ENCODE measurements at places on chromosomes 6 and 20.

- no peak for DNase-seq
Observed at GRCh38 chr6:15264902-15265761, 19.3 kb downstream of the JARID2 start.

DNA sequence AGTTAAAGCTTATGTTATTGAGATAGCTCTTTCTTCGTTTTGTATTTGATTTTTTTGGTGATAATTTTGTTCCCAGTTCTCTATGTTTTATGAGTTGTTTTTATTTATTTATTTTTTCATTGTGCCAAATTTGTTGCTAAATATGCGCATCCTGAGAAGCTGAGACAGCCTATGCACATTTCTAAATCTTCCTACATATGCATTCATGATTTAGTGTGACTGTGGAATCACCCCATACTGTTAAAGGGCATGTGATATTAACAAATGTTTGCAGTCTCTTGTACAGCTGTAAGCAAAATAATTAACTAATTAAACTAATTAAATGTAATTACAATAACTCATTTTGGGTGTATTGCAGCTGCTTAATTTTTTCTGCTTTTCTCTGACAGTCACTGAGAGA, 10.4 kb downstream of the TFAP2B start:
- no peak for DNase-seq

DNA sequence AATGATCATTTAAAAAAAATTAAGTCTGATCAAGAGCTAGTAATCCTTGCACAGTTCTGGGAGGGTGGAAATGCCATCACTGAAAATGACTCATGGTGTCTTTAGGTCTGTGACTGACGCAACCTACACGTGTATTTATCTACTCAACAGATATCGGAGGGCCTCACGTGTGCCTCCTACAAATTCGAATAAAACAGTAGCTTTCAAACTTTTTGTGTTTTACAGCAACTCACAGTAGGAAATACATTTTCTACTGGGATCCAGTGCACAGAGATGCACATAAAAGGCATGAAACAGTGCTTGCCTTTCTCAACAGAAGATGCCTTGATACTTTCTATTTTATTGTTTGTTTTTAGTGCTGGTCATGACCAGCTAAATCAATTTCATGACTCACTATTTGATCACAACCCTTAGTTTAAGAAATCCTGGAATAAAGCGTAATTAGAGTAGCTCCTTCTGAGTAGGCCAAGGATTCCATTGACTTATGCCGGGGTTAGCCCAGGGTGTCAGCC, 210.0 kb upstream of the SNX9 start:
- DNase-seq = no peak

- DNase-seq = no peak
Observed at GRCh38 chr6:164291224-164291623, 876.7 kb downstream of the QKI start.

DNA sequence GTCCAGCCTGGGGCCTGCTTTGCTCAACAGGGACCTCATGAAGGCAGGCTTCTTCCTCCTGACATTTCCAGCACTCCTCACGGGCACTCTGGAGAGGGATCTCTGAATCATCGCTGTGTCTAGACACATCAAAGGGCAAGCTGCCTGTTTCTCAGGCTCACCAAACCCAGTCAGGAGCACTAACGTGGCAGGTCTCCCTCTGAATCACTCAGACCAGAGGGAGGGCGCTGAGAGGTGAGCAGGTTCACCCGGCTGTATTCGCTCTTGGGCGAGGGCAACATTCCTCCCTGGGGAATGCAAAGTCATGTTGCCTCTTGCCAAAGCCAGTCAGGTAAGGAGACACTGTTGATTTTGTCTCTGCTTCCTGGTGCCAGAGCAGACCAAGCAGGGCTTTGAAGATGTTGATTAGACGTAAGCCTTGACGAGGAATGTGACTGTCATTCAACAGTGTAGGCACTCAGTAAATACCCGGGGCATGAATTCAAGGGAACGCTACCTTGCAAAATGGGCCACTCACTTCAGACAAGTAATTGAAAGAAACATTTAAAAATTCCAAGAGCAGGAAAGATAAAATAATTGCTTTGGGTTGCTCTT, 50.1 kb downstream of the CYP24A1 start:
- no peak for DNase-seq

DNA sequence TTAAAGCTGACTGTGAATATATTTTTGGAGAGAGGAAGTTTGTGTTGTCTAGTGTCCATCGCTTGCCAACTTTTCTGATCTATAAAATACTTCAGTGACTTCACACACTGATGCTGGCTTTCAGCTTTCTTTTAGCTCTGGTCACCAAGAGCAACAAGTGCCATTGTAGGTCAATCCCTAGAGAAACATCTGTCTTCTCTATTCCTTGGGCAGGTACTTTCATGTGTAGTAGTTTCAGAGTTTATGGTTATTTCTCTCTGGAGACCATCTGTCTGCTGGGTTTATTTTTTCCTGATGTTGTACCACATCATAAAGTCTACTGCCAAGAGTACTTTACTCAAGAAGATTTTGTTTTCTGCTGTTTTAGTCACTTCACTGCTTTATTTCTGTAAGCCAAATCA, 249.9 kb downstream of the KHDC1L start:
- no peak for DNase-seq

GRCh38 chr20:58629215-58629580, 21.9 kb upstream of the STX16 start:
- no peak for DNase-seq

- DNase-seq = no peak
Observed at GRCh38 chr20:17868151-17868550, 100.4 kb downstream of the SNX5 start.

DNA sequence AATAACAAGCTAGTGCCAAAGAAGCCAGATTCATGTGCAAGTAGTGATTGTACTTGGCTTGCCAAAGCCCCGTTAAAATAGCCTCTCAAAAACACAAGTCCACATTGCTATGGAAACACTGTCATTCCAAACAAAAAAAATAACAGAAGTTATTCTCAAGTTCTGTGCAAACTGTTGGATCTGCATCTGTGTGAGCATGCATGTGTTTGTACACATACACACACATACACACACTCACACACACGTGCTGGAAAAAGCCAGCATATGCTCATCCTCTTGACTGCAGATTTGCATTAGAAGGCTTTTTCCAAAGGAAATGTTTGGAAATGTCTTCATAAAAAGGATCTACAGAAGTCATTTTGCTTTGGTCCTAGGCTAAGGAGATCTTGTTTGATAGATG, 13.4 kb upstream of the CBLN4 start:
- DNase-seq = no peak

DNA sequence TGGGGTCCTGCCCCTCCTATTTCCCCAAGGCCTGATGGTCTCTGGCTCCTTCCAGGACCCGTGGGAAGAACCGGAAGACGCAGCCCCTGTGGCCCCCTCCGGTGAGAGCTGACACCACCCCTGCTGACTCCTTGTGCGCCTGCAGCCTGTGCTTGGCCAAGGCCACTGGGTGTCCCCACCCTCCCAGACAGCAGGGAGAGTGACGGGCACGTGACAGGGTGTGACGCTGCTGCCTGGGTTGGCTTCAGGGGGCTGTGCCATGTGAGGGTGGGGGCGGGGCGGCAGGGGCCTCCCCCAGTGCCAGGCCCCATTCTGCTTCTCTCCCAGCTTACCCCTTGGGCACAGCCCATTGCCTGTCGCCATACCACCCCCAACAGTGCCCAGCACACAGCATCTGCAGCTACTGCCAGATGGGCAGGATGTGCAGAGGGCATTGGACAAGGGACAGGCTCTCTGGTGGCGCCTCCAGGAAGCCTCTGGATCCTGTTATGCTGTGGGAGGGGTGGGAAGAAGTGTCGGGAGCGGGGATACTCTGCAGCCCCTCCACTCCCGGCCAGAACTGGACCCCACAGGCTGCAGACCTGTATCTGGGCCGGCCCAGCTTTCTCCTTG, 2.9 kb downstream of the BIRC7 start:
- no peak for DNase-seq

DNA sequence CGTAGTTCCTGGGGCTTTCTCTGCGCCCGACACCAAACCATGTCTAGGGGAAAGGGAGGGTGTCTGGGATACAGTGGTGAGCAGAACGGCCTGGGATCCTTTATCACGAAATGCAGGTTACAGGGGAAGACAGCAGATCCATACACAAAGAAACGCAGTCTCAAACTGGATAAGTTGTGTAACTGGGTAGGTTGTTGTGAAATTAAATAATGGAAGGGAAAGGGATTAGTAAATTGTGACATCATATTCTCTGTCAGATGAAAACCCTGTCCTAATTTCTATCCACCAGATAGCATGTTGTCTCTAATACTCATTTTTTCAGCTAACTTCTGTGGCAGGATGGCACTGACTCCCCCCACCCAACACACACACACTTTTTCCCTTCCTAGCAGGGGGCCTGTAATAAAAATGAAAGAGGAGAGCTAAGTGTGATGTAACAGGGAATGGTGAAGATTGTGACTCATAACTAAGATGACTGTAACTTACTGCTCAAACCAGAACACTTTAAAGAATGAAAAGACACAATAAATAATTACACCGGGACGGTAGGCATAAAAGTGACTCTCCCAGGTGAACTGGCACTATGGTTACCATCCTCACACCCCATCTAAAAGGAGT, 769 bp upstream of the TRPC4AP start:
- peak; percentile 49 for DNase-seq

- no peak for DNase-seq
Observed at GRCh38 chr6:903761-904160, 210.8 kb upstream of the EXOC2 start.

GRCh38 chr6:91691449-91691848, 1104.6 kb upstream of the MAP3K7 start:
- DNase-seq = no peak

- DNase-seq = no peak
Observed at GRCh38 chr20:13671916-13672378, 33.2 kb upstream of the TASP1 start.

DNA sequence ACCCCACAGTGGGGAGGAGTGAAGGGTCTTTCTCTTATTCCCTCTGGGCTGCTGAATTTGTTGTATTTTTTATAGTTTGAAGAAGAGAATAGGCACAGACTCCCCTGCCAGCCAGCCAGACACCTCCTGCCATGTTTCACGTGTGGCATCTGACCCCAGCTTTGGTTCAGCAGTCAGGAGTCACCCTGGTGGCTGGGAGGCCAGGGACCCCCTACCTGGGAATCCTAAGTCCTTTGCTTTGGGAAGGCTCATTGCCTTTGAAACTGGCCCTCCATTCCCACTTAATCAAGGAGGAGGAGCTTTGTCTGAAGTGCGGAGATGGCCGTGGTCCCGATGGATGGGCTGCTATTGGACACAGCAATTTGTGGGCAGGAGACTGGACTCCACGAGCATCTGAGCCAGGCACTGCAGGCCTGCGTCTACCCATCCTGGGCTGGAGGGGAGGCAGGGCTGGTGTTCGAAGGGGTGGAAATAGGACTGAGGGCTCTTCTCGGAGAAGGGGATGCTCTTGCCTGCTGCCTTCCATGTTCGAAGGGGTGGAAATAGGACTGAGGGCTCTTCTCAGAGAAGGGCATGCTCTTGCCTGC, 196.1 kb downstream of the DLL1 start:
- DNase-seq = no peak

GRCh38 chr20:61968036-61968810, 97.5 kb downstream of the TAF4 start:
- no peak for DNase-seq

DNA sequence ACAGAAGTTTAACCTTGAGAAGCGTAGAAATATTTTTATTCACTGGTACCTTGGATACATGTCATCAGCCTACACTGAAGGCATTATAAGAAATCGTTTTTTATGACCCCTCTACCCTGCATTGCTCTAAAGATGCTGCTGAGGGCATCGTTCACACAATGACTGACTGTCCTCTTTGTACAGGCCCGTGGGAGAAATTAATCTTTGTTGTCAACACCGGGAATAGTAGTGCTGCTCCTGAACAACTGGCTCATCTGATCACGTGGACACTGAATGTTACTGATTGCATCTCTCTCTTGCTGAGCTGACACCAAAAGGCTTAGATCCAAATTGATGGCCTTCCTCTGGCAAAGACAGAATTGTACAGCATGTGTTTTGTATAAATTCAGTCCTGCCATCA, 157.1 kb upstream of the SMLR1 start:
- DNase-seq = no peak

DNA sequence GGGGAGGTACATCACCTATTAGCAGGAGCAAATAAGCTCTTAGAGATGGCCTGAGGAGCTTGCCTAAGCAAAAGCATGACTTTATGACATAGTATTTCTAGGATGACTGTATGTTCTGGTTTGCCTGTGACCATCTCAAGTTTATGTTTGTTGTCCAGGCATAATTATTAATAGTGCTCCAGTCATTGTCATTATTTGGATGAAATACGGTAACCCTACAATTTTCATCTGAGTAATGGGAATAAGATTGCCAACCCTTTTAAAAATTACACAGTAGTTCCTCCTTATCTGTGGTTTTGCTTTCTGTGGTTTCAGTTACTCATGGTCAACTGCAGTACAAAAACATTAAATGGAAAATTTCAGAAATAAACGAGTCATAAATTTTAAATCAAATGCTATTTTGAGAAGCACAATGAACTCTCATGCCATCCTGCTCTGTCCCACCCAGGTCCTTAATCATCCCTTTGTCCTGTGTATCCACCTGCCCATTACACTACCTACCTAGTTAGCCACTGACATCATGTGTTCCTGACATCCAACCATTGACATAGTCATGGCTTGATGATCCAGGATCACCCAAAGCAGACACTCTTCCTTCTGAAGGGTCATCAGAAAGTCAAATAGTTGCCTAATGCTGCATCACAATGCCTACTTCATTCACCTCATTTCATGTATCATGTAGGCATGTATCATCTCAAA, 27.0 kb upstream of the TFB1M start:
- DNase-seq = no peak

DNA sequence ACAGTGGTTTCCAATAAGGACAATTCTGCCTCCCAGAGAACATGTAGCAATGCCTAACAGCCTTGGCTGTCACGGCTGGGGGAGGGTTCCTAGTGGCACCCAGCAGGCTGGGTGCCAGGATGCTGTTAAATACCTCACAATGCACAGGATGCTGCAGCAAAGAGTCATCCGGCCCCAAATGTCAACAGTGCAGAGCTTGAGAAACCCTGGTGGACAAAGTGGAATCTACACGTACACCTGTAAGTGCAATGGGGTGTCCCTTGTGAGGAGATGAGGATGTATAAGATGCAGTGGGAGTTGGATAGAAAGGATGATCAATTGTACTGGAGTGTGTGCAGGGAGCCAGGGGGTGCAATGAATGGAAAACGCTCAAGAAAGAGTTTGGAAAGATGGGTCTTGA, 142.4 kb downstream of the FNDC1 start:
- no peak for DNase-seq

DNA sequence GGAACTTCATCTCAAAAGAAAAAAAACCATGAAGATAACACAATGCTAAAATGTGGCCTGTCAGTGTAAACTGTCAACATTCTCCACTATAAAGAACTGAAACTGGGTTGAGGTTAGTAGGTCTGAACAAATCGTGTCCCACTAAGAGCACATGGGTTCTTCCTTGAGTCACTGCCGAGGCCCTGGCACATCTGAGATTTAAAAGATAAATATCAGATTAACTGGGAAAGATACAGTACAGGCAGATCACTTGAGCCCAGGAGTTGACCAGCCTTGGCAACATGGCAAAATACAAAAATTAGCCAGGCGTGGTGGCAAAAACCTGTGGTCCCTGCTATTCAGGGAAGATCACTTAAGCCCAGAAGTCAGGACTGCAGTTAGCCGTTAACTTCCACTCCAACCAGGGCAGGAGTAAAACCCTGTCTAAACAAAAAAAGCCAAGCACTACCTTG, 5.6 kb downstream of the EEF1A1 start:
- no peak for DNase-seq

GRCh38 chr6:138473144-138473543, 26.1 kb downstream of the NHSL1 start:
- no peak for DNase-seq

GRCh38 chr6:87336367-87336766, 7.3 kb upstream of the GJB7 start:
- no peak for DNase-seq
